ENCODE measurements at places on chromosomes 7 and 10.
A peak's percentile ranks its signal among the peaks of the same experiment; 100 is the strongest.

DNA sequence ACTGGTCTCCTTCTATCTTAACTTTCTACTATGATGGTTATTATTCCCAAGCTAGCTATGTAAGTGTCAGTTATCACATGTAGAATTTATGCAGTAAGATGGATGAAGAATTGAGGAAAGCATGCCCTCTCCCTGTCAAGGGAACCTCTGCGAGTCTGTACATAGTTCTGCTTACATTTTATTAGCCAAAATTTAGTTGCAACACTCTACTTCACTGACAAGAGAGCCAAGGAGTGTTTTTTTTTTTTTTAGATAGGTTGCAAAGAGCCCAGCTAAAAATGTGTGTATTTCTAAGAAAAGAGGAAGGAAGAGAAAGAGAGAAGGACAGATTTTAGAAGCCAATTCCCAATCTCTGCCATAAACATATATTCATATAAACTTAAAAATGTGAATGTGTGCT, 357.7 kb upstream of the LRRN3 start:
- no peak for DNase-seq

GRCh38 chr10:69614130-69614529, 15.9 kb upstream of the FAM241B start:
- DNase-seq: no peak

GRCh38 chr7:135489791-135490190, 20.1 kb downstream of the CNOT4 start:
- DNase-seq: no peak

DNA sequence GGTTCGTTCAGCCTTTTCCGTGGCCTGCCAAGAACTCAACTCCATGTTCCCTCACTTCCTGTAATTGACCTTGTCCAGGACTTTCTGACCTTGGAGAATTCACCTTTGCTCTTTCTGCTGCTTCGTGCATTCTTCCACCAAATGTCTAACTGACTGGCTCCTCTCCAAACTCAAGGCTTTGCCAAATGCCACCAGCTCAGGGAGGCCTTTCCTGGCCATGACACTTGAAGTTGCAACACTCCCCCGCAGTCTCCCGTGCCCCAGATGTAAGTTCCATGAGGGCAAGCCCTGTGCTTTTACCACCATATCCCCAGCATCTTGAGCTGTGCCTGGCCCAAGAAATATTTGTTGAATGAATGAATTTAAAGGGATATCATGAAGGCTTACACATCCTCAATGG, 238.4 kb downstream of the ARHGAP21 start:
- DNase-seq: no peak

DNA sequence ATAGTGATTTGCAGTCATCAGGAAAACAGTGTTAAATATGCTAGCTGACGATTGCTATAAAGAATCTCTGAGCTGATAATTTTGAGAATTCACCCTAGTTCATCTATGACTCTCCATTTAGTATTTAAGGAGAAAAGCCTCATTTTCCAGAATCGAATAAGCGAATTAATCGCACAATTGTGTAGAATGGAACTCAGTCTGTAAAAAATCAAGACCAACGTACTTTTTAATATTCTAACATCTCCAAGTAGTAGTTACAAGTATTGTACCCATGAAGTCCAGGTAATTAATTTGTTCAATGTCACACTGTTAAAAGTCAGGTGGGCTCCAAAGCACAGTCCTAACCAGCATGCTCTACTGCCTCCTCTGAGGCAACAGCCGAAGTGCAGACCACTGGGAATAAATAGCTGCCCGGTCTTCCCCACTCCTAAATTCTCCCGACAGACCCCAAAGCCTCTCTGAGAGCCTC, 380 bp upstream of the AGBL3 start:
- no peak for DNase-seq

- DNase-seq: no peak
Measured at GRCh38 chr10:122636953-122637352, 62.7 kb downstream of the C10orf120 start.

GRCh38 chr7:96136600-96137239, 185.2 kb downstream of the SLC25A13 start:
- no peak for DNase-seq

DNA sequence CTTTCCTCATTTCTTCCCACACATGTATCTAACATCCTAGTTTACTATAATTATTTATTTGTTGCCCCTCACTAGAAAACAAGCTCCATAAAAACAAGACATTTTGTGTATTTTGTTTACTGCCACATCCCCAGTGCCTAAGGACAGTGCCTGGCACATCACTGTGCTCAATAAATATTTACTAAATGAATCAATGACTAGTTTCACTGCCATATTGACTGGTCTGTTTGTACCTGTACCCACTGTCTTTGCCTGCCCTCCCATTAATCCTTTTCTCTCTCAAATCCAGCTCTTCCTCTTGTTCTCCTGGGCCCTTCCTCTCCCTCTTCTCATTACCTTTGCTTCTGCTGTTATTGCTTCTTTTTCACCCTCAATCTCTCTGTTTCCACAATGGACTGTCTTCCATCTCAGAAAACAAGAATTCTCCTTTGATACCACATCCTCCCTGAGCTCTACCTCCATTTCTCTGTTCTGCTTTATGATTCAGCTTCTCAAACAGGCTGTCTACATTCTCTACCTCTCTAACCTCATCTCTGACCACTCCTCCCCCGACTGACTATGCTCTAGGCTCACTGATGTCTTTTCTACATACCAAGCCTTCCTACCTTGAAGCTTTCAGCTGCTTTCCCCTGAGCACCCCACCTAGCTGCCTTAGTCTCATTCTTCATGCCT, 8.3 kb upstream of the FAM133B start:
- DNase-seq: no peak

GRCh38 chr10:124088915-124089314, 4.5 kb downstream of the CHST15 start:
- no peak for DNase-seq

DNA sequence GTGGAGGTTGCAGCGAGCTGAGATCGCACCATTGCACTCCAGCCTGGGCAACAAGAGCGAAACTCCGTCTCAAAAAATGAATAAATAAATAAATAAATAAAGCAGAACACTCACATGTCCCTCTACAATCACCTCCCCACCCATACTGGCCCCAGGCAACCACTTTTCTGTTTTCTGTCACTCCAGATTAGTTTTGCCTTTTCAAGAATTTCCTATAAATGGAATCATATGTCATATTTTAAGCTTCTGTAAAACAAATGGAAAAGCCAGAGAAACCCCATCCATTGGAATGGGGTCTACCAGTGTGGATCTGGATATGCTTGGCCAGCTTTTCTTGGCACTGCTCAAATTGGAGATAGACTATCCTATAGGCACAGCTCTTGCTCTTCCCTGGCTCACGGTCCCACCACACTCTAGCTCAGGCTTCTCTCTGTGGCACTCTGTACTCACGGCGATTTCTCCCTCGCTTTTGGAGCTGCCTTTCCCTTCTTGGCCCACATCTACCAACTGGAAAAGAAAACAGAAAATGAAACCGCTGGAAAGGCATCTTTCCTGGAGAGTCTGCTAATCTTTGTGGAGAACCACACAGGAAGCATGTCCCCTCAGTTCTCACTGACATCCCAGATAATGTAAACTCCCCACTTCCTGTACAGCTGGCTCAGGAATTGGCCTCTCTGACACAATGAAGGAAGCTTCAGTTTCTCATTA, 210.1 kb downstream of the JCAD start:
- DNase-seq: peak; percentile 96

DNA sequence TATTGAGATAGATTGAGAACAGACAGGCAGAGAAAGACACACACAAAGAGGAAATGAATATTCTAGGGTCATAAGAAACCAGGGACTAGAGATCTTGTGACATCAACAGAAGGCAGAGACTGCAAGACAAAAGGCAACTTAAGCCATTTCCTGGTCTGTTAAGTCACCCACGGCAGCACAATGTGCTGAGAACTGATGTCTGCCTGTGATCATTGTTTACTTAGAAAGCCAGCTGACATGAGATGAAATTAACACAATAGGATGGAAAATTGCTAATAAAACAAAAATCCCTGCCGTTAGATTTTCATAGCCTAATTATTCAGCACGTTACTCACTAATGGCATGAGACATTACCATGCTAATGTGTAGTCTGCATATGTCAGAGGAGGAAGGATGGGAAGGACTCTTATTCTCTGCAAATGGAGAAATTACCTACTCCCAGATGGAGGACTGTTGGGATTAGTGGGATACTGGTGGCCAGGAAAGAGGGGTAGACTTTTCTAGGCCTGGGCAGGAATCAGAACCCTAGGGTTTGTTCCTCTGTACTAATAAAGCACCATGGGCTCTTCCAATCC, 191.3 kb upstream of the PODXL start:
- no peak for DNase-seq

GRCh38 chr10:29977171-29977570, 82.2 kb downstream of the JCAD start:
- no peak for DNase-seq
